ENCODE measurements at places on chromosomes 16 and 17.

DNA sequence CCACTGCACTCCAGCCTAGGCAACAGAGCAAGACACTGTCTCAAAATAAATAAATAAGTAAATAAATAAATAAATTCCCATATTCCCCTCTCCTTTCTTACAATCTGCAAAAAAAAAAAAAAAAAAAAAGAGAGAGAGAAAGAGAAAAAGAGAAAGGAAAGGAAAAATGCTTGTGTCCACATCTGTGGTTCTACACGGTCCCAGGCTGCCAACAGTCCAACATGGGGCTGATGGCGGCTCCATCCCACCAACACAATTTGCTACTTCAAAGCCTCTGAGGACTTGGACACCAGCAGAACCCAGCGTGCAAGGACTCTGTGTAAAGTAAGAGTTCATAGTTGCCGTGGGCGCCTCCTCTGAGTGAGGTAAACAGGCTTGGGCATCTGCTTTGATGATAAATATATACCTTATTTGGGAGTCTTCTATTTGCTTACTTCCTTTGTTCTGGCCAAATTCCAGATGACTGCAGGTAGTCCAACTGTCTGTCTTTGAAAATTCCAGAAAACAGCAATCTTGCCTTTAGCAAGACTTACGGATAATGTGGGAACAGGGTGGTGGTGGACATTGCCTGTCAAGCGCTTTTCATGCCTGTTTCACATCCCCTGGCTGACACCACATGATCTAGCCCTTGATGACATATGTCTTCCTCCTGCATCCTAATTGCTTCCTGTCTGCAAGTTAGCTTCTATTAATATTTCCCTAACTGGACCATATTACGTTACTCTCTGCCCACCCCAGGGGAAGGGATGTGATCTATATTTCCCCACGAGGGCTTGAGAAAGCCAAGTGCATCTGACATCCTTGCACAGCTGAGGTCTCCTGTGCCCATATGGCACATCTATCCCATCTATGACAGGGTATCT lies 10.1 kb downstream of the LITAF start:
- DNase-seq, result no peak

DNA sequence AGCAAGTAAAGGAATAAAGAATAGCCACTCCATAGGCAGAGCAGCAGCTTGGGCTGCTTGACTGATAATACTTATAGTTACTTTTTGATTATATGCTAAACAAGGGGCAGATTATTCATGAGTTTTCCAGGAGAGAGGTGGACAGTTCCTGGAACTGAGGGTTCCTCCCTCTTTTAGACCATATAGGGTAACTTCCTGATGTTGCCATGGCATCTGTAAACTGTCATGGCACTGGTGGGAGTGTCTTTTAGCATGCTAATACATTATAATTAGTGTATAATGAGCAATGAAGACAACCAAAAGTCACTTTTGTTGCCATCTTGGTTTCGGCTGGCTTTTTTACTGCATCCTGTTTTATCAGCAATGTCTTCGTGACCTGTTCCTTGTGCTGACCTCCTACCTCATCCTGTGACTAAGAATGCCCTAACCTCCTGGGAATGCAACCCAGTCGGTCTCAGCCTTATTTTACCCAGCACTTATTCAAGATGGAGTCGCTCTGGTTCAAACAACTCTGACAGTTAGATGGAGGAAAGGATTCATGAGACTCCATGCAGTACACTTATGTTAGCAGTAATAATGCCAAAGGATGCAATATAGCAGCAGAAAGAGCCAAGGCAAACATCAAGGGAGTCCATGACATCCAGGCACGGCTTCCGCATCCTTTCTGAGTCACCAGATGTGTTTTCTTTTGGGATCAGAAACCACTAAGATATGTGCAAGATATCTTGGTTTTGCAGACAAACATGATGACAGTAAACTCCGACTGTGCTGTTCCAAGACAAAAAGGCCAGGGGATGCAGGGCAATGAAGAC lies 55.8 kb upstream of the B4GALNT2 start:
- DNase-seq, result no peak

DNA sequence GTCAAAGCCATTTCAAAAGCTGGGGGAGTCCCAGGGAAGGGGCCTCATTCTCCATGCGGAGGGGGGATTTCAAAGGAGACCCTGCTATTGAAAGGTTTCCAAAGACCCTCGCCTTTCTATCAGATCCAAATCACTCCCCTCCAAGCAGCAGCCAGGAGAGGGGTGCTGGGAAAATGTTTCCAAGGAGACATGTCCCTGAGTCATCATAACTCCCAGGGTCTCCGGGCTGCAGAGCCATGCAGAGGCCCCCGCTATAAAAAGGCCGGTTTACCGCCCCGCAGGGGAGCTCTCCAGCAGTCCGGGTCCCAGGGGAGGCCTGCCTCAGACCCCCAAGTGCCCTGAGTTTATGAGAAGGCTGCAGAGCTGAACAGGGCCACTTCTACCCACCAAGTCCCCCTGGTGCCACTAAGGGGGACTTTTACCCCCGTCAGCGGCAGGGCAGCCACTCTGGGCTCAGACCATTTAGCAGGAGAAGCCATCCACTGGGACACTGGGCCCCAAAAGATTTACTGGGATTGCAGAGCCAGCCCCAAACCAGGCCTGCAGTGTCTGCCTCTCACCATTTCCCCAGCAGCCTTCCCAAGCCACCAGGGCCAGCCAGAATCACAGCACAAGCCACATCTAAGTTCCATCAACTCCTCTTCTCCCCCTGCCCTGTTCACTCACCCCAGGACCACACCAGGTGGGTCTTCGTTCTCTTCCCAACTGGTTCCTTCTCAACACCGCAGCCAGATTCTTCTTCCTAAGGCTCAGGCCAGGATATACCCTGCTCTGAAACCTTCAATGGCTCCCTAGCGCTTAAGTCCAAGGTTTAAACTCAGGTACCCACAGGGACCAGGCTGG lies 234.4 kb downstream of the ZNF423 start:
- DNase-seq, result no peak

- no peak for DNase-seq
These were observed 10.6 kb downstream of the ZFHX3 start for GRCh38 chr16:73037331-73037745.

- no peak for DNase-seq
These were observed 713 bp downstream of the COX11 start for GRCh38 chr17:54967621-54968261.

GRCh38 chr17:43881181-43881580 lies 26.2 kb downstream of the MPP2 start:
- DNase-seq, result no peak

- DNase-seq, result no peak
These were observed 9.4 kb upstream of the CEP20 start for GRCh38 chr16:15897834-15898254.

DNA sequence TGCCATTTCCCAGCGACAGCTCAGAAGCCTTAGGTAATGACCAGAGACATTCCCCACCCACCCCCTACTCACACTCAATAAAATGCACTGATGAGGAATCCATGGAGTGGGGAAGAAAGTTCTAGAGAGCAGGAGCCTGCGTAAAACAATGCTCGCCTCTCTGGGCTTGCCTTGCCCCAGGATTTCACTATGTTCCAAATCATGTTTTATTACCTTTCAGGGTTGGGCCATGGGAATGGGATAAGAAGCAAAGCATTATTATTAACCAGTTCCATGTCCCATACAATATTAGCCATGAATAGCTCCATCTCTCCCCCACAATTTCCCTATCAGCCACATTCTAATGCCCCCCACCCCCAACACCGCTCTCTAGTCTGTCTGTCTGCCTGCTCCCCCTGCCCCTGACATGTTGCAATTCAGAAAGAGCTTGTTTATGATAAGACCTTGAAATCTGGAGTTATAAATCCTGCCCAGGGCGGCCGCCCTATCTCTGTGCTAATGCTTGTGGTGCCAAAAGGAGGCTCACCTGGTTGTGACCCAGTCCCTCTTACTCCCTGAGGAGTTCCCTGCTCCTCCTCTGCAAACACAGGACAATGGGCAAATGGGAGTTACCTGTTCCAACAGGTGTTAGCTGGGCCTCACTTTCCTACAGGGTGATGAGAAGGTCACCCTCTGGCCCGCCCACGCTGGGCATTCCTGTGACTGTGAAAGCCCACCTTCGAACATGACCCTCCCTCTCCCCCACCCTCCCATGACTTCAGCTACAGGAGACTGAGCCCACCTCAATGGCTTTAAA lies 28.0 kb upstream of the DDX52 start:
- DNase-seq, result no peak

- no peak for DNase-seq
These were observed 1.7 kb downstream of the CMTM3 start for GRCh38 chr16:66605979-66606751.

GRCh38 chr17:43822570-43823190 lies 10.3 kb downstream of the MPP3 start:
- DNase-seq, result no peak

- no peak for DNase-seq
These were observed 110.4 kb upstream of the PMFBP1 start for GRCh38 chr16:72282362-72282761.

DNA sequence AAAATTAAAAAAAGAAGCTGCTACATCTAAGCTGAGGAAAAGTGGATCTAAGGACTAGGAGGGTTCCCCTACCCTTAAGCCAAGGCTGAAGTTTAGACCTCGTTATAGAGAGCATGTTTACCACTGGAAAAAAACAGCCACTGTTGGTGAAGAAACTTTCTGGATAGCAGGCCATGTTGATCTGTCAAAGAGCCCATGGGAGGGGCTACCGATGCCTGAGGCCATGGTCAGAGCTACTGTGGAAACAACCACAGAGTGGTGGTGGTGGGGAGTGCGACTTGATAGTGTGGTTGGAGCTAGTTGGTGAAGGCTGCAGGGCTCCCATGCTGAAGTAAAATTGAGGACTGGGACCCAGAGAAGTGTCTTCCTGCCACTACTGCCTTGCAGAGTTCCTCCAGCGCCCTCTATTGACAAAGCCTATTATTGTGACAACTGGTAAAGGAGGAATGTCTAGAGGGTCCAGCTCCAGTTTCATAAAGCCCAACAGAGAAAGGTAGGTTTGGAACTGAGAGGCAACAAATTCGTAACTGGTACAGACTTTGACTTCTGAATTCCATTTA lies 12.7 kb upstream of the FAM20A start:
- DNase-seq, result no peak

GRCh38 chr17:17739388-17740066 lies 58.3 kb downstream of the RAI1 start:
- no peak for DNase-seq

DNA sequence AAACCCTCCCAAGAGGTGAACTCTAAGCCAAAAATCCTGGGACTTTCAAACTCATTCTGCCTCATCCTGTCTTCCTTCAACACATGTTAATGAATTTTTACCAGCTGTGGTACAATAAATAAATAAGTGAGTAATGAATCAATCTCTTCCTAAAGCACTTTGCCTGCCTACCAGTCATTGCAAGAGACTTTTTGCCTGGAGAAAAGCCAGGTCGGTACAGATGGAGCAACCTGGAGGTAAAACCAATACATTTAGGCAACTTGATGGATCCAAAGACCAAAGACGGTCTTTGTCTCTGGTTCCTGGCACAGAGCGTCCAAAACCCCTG lies 324.2 kb downstream of the PMP22 start:
- no peak for DNase-seq

DNA sequence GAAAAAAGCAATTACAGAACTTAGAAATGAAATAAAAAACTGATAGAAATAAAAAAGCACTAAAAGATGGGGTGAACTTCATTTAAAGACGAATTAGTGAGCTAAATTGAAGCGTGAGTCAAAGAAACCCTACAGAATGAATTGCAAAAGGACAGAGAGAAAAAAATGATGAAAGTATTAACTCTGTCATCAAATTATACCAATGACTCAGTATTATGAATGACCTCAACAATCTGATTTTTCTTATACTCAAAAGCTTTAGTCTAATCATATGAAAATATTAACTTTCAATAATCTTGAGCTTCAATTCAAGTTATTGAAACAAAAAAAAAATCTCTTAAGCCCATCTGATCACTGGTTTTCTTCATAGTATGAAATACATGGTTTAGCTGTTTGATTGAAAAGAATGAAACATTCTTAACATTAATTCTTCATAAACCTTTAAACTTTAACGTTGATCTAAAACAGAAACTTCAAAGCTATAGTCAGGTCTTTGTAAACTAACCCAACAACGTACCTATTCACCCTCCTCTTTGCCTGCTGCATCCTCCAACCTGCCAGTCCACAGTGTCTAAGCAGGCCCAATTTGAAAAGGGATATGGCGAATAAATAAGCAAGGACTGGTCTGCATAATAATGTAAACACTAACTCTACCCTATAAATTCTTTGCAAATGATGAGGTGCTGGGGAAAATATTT lies 6.6 kb downstream of the ABCA5 start:
- no peak for DNase-seq

DNA sequence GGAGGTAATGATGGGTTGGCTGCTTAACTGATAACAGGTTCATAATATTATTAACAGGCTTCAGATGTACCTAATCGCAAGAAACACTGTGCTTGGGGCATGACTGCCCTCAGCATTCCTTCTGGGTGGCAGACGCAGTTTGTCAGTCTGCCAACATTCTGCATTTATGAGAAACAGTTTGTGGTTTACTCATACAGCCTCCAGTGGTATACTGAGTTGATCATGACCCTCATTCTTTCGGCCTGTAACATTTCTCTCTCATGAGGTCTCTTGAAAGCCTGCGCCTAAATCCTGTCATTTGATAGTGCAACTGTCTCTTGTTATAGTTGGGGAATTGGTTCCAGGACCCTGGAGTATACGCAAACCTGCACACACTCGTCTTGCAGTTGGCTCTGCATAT lies 4.9 kb upstream of the RUSF1 start:
- DNase-seq, result no peak

- DNase-seq, result no peak
These were observed 6.3 kb downstream of the TPPP3 start for GRCh38 chr16:67386861-67387455.

GRCh38 chr17:51869387-51869786 lies 289.1 kb downstream of the CA10 start:
- no peak for DNase-seq

GRCh38 chr17:63697341-63698286 lies 2.3 kb downstream of the LIMD2 start:
- DNase-seq, result peak; percentile 57

DNA sequence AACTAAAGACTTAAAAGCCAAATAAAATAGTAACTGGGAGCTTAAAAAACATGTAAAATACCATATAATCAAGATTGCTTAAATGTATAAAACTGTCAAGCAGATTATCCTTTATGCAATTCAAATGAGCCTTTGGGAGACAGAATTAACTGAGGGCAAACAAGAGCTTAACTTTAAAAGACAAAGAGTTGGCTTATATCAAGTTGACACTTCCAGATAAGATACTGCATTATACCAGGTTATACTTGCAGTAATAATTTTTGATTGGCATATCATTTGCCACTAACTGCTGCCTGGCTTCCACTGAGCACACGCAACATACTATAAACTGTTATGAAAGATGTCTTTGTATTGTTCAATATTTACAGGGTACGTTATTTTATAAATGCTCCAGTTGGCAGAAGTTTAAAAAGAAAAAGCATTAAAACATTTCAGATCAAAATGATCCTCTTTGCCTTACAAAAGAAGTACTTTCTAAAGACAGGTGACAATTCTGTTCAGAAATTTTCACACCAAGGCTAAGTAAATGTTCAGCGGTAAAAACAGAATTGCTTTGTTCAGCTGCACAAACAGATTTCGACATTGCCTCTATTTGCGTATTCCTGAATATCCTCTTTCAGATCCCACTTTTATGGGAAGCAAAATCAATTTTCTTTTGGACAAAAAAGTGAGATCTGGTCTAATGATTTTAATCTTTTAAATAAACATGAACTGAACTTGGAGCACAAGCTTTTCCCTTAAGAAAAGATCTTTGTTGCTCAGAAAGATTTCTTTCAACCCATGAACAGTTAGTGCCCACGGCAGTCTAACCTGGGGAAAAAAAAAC lies 50.7 kb downstream of the TOX3 start:
- no peak for DNase-seq
